ENCODE measurements at places on chromosomes 16 and 17.

- DNase-seq: no peak
These were observed 302.8 kb downstream of the FOXL1 start for GRCh38 chr16:86881118-86881510.

GRCh38 chr16:50618238-50618918 lies 62.7 kb downstream of the SNX20 start:
- DNase-seq: no peak

- no peak for DNase-seq
These were observed 442 bp downstream of the ABCC3 start for GRCh38 chr17:50634915-50635731.

- DNase-seq: no peak
These were observed 287.9 kb downstream of the CPPED1 start for GRCh38 chr16:12515746-12516145.

- no peak for DNase-seq
These were observed 145.5 kb downstream of the C16orf95 start for GRCh38 chr16:87171723-87172122.

GRCh38 chr16:8577678-8578304 lies 12.5 kb downstream of the TMEM114 start:
- DNase-seq: no peak

- DNase-seq: no peak
These were observed 50.0 kb downstream of the MRTFB start for GRCh38 chr16:14121142-14121541.
